ENCODE measurements at places on chromosomes 3 and 15.

- H3K27me3 ChIP-seq: no peaks in the 10 kb centered on the region
- no peak for DNase-seq
- no peaks in the 10 kb centered on the region for H3K36me3 ChIP-seq
- no peak overlapping the region for H3K27ac ChIP-seq
- H3K4me1 ChIP-seq: peaks cover 5% of the 10 kb centered on the region
These were observed 32.2 kb downstream of the SLC41A3 start for GRCh38 chr3:126051741-126052140.

DNA sequence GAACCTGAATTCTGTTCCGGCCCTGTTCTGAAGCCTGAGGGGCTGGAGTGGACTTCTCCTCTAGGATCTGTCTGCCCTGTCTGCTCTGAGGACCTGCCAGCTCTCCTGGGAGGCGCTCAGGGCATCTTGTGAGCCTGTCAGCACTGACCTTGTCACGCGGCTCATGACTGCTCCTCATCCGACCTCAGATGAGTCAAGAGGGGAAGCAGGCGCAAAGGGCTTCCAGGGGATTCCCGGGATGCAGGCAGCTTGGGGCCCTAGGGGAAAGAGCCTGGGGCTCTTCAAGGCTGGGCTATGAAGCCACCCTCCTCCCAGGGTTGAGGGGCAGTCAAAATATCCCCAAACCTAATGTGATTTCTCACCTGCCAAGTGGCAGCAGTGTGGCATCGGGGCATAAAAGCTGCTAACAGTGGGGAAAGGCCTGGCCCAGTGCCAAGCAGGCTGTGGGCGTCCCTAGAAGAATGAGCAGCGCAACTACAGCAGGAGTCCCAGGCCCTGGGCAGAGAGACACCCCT, 27.6 kb upstream of the ANKDD1A start:
- no peak for DNase-seq
- H3K27ac ChIP-seq: peak overlapping the region; percentile 90
- H3K36me3 ChIP-seq: no peaks in the 10 kb centered on the region
- peak overlapping the region; percentile 59 for H3K4me3 ChIP-seq

DNA sequence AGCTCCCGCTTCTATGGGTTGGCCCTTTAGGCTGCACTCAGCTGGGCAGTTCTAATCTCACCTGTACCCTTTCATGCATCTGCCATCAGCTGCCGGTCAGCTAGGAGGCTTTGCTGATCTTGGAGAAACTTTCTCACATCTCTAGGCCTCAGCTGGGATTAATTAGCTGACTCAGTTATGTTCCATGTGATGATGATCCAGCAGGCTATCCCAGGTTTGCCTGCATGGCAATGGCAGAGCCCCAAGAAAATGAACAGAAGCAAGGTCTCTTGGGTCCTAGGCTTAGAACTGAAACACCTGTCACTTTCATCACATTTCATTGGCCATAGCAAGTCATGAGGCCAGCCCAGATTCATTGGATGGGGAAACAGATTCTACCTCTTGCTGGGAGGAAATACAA, 304.6 kb upstream of the TBC1D5 start:
- H3K27me3 ChIP-seq: peaks cover 12% of the 10 kb centered on the region
- no peak for DNase-seq
- no peak overlapping the region for H3K4me3 ChIP-seq
- H3K27ac ChIP-seq: no peak overlapping the region
- no peaks in the 10 kb centered on the region for H3K36me3 ChIP-seq

GRCh38 chr3:66851894-66852613, 146.1 kb upstream of the KBTBD8 start:
- no peaks in the 10 kb centered on the region for H3K27me3 ChIP-seq
- no peak overlapping the region for H3K4me3 ChIP-seq
- no peaks in the 10 kb centered on the region for H3K4me1 ChIP-seq
- no peak overlapping the region for H3K27ac ChIP-seq
- no peak for DNase-seq

DNA sequence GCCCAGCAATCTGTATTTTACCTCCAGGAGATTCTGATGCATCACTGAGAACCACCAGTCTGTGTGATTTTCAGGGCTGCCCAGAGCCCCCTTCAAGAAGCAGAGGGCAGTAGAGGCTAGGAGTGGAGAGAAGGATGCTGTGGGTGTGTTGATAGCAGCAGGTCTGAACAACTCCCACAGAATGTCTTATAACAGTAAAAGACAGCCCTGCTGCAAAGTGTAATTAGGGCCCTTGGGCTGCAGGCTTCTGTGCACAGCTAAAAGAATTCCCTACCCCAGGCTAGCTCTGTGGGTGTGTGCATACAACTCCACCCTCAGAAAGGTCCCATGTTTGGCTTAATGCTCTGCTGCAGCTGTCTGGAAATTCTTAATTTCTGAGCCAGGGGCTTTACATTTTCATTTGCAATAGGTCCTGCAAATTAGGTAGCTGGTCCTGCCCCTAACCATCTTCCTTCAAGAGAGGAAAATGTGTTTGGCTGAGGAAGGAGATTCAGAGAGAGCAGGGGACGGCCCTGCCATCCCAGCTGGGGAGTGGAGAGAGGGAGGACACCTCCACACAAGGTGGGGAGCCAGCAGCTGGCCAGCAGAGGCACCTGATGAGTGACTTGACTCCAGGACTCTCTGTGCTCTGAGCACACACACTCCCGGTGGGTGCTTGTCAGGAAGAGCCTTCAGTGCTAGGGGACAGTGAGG, 43.2 kb upstream of the RAB6B start:
- DNase-seq: no peak
- H3K27ac ChIP-seq: no peak overlapping the region
- H3K4me1 ChIP-seq: peaks cover 8% of the 10 kb centered on the region
- peaks cover 6% of the 10 kb centered on the region for H3K27me3 ChIP-seq

DNA sequence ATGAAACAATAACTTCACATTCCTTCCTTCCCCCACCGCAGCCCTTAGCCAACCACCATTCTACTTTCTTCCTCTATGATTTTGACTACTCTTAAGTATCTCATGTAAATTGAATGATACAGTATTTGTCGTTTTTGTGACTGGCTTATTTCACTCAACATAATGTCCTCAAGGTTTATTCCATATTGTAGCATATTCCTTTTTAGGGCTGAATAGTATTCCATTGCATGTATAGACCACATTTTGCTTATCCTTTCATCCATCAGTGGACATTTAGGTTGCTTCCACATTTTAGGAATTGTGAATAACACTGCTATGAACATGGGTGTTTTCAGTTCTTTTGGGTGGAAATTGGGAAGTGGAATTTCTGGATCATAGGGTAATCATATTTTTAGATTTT, 106.1 kb downstream of the THSD4 start:
- H3K4me3 ChIP-seq: no peak overlapping the region
- no peaks in the 10 kb centered on the region for H3K27me3 ChIP-seq
- no peak overlapping the region for H3K27ac ChIP-seq
- H3K36me3 ChIP-seq: no peaks in the 10 kb centered on the region
- H3K4me1 ChIP-seq: no peaks in the 10 kb centered on the region

GRCh38 chr15:55170361-55170760, 26.4 kb downstream of the RSL24D1 start:
- DNase-seq: no peak
- no peaks in the 10 kb centered on the region for H3K4me1 ChIP-seq
- H3K4me3 ChIP-seq: no peak overlapping the region
